ENCODE measurements at places on chromosomes 16 and 17. TPM values are rescaled to one million over a fixed set of nuclear protein-coding genes. Genes with fewer than 3 reads are reported as not detected.

The OTOP2 gene
- total RNA-seq = not detected

The EPOP gene
- total RNA-seq = 33.7 TPM

The HASPIN gene
- 24.6 TPM for total RNA-seq

GRCh38 chr17:68033636-68034451 is 1.7 kb upstream of the KPNA2 start:
- peaks cover 25% of the 10 kb centered on the region for H3K36me3 ChIP-seq
- H3K27me3 ChIP-seq = peaks cover 4% of the 10 kb centered on the region
- no peak overlapping the region for H3K4me3 ChIP-seq
- no peak for DNase-seq
- H3K27ac ChIP-seq = no peak overlapping the region
